Fibroblast of lung (primary cell): ENCODE measurements at places on chromosomes 7 and 10. TPM values are rescaled to one million over a fixed set of nuclear protein-coding genes. Genes with fewer than 3 reads are reported as not detected.
A peak's percentile ranks its signal among the peaks of the same experiment; 100 is the strongest.

The FGFR2 gene
- under 0.01 and 0.17 TPM in 2 replicates for total RNA-seq

The PRLHR gene
- total RNA-seq = not detected in 2 replicates

The SGCE gene
- 93.2 and 106 TPM in 2 replicates for total RNA-seq

The OR2A1 gene
- total RNA-seq = under 0.01 and 0.17 TPM in 2 replicates

The AGFG2 gene
- 2.6 and 3.1 TPM in 2 replicates for total RNA-seq

The HOGA1 gene
- 1.0 and 1.5 TPM in 2 replicates for total RNA-seq

The DNAJC1 gene
- 46.2 and 64.7 TPM in 2 replicates for total RNA-seq

The SKIDA1 gene
- total RNA-seq = 0.50 and 0.51 TPM in 2 replicates

The FOXI2 gene
- total RNA-seq = not detected in 2 replicates

DNA sequence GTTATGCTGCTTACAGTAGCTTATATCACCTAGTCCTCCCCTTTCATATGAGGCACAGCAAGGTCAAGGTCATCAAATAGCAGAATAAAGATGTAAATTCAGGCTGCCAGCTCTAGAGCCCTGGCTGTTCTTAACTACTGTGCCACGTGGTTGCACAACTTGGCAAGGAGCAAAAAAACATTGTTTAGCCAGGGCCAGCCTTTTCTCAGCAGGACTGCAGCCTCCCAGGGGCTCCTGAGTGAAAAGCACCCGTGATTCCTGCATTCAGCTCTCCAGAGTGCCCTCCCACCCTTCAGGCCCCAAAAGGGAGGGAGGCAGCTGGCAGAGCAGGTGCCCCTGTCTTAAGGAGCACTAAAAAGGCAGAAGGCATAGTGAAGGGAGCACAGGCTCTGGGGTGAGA is 31.8 kb upstream of the TM9SF3 start:
- DNase-seq = peak; percentile 14

GRCh38 chr7:138029941-138030340 is 28.1 kb upstream of the CREB3L2 start:
- DNase-seq = no peak

DNA sequence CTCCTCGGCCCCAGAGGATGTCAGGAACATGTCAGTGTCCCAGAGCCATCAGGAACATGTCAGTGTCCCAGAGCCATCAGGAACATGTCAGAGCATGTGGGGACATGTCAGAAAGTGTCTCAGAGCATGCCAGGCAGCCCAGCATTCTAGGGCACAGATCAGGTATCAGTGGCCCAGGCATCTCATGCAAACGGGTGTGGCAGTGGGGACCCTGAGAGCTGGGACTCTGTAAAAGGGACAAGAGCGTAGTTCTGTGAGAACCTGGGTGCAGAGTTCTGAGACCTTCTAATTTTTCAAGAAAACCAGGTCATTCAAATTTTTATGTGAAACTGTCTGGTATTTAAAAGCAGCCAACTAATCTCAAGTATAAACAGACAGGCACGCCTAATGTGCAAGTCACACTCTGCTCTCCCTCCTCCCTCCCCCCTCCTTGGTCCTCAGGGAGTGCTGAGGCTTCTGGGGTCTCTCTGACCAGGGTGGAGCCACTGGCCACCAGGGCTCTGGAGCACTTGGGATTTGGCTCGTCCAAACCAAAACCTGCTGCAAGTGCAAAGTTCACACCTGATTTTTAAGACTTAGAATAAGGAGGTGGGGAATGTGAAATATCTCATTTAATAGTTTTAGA is 64.6 kb downstream of the ALOX5 start:
- peak; percentile 6 for DNase-seq

DNA sequence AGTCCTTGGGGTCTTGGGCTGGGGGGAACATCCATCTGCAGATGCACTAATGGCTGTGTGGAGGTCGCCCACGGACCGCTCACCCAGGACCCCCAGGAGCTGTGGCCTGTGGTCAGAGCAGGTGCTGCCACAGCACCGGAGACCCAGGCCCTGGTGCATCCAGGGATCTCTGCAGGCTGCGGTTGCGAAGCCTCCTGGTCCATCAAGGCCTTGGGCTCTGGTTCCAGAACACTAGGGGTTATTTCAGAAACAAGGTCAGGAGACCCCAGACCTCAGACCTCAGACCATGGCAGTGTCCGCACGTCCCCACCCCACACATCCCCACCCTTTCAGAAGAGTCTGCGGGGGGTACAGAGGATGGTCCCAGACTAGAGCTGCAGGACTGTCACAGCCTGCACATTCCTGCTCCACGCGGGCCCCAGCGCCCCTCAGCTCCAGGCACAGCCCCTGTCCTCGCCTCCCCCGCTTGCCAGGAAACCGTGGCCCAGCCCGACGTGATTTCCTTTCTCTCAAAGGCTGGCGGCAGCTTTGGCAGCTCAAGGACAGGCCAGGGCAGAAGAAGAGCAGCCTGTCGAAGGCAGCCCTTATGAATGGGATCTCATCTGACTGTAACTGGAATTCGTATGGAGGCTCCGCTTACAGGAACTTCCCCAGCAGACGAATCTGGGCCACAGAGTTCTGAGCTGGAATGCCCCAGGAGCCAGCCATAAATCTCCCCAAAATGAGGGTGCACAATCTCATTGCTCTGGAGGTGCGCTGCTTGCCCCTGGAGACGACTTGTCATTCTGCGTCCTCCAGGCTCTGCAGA is 136.2 kb upstream of the RET start:
- no peak for DNase-seq

DNA sequence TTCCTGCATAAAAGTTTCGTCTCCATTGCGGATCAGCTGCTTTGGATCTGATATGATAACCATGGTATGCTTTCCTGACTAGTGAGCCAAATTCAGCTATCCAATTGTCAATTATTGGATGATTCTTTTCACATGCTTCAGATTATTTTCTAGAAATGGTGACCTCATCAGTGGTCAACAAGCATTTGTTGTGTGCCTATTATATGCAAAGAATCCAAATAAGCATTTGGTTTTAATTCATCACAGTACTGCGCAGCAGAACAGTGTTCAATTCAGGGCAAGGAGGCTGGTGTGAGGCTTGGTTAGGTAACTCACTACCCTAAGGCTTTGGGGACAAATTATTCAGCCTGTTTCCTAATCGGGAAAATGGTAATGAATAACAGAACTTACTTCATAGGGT is 200.5 kb downstream of the SKAP2 start:
- no peak for DNase-seq

GRCh38 chr7:105673367-105674084 is 92.2 kb upstream of the EFCAB10 start:
- DNase-seq = peak; percentile 13

DNA sequence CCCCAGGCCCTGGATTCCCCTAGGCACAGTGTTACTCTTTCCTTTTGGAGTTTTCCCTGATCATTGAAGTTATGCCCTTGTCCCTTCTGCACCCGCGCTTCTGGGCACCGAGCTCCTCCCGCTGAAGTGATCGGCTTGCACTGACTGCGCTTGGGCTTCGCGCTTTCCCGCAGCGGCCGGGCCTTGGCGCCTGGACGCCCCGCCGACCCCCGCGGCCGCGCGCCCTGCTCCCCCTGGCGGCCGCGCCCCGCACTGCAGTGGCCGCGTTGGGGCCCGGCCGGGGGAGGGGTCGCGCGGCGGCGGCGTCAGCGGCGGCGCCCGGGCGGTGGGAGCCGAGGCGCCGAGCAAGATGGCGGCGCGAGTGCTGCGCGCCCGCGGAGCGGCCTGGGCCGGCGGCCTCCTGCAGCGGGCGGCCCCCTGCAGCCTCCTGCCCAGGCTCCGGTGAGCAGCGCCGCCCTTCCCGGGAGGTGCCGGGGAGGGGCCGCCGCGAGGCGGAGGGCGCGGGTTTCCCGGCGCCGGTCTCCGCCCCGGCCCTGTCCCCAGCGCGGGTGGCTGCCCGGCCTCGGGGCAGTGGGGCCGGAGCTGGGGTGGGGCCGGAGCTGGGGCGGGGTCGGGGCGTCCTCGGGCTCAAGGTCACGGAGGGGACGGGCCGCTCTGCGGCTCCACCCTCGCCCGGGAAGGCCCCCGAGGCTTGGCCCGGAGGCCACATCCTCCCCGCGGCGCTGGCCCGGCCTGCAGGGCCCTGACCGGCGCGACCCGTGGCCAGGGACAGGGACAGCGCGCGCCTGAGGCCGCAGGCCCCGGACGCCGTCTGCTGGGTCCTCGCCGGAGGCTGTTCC is at the start of gene NIPSNAP2:
TSS of gene NIPSNAP2 (plus strand) at position 325 of the 839 bp plus-strand sequence. CDS start at position 350, 25 bp downstream.
- peak; percentile 51 for DNase-seq

- DNase-seq = no peak
Measured at GRCh38 chr7:140714331-140715040, 18.0 kb downstream of the NDUFB2 start.

- no peak for DNase-seq
Measured at GRCh38 chr7:23294549-23295400, 4.4 kb upstream of the MALSU1 start.

- DNase-seq = no peak
Measured at GRCh38 chr10:19579761-19580545, 236.3 kb upstream of the PLXDC2 start.

GRCh38 chr7:45459476-45459875 is 114.7 kb upstream of the ADCY1 start:
- DNase-seq = no peak

DNA sequence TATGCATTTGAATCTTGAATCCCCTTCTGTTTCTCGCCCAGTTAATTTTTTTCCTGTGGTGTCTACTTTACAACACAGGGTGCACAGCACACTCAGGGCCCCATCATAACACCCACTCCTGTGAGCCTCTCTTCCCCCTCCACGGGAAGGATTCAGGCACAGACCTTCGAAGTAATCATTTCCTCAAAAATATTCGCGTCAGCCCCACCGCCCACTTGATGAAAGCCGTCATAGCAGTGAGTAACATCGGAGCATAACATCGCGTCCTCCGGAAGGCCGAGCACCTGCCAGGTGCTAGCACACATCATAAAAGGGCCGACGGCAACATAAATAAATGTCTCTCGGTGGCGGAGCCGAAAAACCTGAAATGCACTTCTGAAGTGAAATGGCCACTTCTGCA is 201.7 kb upstream of the ADARB2 start:
- no peak for DNase-seq

GRCh38 chr10:93319096-93319495 is 163.0 kb downstream of the MYOF start:
- no peak for DNase-seq

- no peak for DNase-seq
Measured at GRCh38 chr7:138289864-138290263, 170.2 kb upstream of the TRIM24 start.
